ENCODE measurements at places on chromosomes 1 and 21.
A peak's percentile ranks its signal among the peaks of the same experiment; 100 is the strongest.

GRCh38 chr1:202593845-202594244 is 116.4 kb downstream of the SYT2 start:
- no peak for DNase-seq

DNA sequence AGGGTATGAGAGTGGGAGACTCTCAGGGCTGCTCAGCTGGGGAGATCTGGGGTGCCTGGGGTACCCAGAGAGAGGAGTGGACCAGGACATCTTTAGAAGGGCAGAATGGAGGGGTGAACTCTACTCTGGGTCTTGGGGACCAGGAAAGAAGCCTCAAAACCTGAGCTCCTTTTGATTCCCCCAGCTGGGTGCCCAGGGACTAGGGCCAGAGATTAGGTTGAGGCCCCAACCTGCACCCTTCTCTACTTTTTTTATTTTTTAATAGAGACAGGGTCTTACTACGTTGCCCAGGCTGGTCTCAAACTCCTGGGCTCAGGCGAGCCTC is 1.9 kb downstream of the PDZK1IP1 start:
- peak; percentile 51 for DNase-seq

DNA sequence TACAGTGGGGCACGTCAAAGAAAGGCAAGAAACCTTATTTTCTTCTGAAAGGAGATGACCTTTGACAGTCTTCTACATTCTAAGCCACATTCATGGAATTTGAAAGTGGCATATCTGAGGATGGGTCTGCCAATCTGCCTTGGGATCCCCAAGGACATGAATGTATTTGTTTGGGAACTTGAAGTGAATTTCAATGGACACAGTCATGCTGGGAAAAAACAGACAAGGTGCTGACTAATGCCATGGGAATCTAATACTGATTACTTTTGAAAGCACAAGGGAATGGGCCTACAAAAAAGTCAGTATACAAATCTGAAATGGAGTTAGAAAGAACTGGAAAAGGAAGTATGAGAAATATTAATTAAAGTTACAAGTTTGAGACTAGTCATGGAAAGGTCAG is 128.8 kb downstream of the KCNJ6 start:
- DNase-seq: no peak

GRCh38 chr1:96388421-96389310 is 332.9 kb upstream of the PTBP2 start:
- DNase-seq: no peak

GRCh38 chr1:82555501-82555900 is 754.8 kb downstream of the ADGRL2 start:
- DNase-seq: no peak

GRCh38 chr1:228510803-228511413 is 23.7 kb downstream of the RNF187 start:
- DNase-seq: no peak

- DNase-seq: no peak
Measured at GRCh38 chr1:153929426-153929825, 6.7 kb upstream of the GATAD2B start.

- no peak for DNase-seq
Measured at GRCh38 chr1:47507144-47507543, 69.3 kb downstream of the FOXD2 start.

- DNase-seq: no peak
Measured at GRCh38 chr1:200907611-200908097, 13.0 kb downstream of the INAVA start.

DNA sequence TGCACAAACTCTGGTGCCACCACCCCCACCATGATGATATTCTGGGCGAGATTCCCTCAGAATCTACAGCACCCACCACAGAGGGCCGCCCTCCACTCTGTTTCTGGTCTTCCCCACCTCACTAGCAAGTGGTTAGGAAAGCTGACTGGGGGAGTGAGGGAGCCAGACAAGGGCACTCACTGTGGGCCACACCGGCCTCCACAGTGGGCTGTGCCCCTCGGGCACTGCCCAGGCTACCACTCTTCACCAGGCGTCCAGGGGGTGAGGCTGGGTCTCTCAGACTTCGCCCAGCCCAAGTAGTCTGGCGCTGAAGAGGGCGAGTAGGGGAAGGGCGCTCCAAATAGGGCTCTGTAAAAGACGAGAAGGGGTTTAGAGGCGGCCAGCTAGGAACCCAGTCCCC is 11.2 kb upstream of the GATAD2B start:
- no peak for DNase-seq

- no peak for DNase-seq
Measured at GRCh38 chr1:9426291-9426711, 113.0 kb upstream of the SLC25A33 start.

DNA sequence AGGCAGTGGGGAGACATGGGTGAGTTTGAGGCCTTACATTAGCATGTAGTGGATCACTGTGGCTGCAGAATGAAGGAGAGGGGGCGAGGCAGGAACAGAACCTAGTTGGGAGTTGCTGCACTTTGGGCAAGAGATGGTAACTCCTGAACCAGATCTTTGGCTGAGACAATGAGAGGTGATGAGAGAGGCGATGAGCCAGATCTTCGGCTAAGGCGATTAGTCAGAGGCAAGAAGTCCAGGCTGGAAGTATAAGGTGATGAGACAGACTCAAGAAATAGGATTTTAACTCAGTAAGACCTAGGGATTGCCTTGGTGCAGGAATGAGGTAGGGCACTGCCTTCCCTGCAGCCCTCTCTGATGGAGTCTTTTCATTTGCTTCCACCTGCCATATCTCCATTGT is 9.1 kb upstream of the ARTN start:
- DNase-seq: no peak

DNA sequence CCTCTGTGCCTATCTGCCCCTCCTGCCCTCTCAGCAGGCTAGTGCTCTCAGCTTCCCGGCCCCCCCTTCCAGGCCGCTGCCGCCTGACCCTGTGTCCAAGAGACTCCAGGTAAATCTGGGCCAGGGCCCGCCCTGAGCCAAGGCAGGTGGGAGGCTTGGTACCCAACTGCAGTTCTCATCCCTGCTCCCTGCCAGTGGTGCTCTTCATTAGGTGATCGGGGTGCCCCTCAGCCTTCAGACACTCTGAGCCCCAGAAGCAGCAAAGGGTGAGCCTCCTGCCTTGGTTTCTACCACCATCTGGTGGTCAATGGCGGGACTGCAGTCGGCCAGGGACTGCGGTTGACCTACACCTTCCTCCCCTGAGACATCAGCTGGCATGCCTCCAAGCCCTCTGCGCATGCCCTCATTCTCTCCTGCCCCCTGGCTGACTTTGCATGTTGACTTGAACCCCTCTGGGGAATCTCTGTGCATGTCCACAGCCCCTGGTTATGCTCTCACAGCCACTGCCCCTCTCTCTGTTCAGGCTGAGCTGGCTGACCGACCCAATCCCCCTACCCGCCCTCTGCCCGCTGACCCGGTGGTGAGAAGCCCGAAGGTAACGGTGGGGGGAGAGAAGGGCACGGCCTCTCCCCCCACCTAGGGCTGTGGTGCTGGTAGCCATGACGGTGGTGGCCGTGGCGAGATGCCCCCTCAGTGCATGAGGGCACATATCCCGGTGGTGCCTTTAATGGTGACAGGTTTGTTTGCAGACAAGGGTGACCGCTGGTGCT is 2.0 kb upstream of the EFNA4 start:
- DNase-seq: peak; percentile 96

DNA sequence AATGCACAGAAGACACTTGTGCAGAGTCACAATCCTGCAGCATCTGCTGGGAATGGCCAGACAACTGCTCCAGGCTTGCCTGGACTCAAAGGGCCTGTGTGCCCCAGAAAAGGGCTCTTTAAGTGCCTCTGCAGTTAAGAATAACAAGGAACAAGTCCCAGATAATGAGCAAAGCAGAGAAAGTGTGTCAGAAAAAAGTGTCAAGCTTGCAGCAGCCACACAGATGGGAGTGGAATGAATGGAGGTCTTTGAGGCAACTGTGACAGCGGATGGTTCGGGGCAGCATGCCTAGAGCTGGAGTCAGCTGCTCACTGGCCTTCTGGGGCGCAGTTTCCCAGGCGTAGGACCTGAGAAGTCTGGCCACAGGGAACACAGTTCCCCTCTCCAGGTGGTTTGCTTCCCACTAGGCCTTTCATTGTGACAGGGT is 5.1 kb downstream of the PARP1 start:
- DNase-seq: no peak

- no peak for DNase-seq
Measured at GRCh38 chr1:81310250-81310649, 490.5 kb upstream of the ADGRL2 start.
